Fibroblast of lung (primary cell): ENCODE measurements at places on chromosomes 2 and 18. TPM values are rescaled to one million over a fixed set of nuclear protein-coding genes. Genes with fewer than 3 reads are reported as not detected.
A peak's percentile ranks its signal among the peaks of the same experiment; 100 is the strongest.

DNA sequence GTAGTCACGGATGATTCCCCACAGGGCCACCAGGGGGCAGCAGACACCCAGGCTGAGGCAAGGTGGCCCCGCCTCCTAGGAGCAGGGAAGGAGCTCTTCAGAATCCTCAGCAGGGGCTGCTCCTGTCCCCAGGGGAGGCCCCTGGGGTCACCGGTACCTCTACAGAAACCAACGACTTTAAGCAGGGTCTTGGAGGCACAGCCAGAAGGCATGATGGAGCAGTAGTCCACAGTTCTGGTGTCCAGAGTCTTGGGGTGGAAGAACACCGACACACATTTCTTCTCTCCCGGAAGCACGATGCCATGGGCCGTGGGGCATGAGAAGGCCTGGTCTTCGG is 11.5 kb downstream of the CFAP65 start:
- H3K36me3 ChIP-seq, result no peaks in the 10 kb centered on the region
- peak; percentile 69 for DNase-seq
- no peak overlapping the region for H3K4me3 ChIP-seq
- peaks cover 9% of the 10 kb centered on the region for H3K27me3 ChIP-seq

DNA sequence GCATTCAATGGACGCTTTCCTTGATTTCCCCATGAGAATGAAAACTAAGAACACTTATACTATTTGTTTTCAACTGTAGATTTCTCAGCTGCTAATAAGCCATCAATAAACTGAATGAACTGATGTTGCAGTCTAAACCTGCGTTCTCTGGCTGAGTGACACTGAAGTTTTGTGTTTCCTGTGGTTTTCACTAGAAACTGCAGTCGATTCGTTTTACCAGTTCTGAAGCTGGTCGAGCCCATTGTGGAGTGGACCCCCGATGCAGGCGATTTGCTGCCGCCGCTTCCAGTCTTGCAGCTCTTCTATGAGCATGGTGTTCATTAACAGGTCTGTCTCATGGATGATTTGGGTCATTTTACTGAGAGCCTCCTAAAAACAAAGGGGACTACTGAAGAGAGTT is 50.6 kb upstream of the STAT1 start:
- H3K4me1 ChIP-seq, result no peaks in the 10 kb centered on the region
- DNase-seq, result no peak
- H3K27me3 ChIP-seq, result no peaks in the 10 kb centered on the region
- H3K27ac ChIP-seq, result no peak overlapping the region
- H3K36me3 ChIP-seq, result no peaks in the 10 kb centered on the region

GRCh38 chr2:120289221-120289906 is 36.7 kb downstream of the RALB start:
- DNase-seq, result no peak
- H3K36me3 ChIP-seq, result peaks cover 6% of the 10 kb centered on the region
- peaks cover 18% of the 10 kb centered on the region for H3K4me1 ChIP-seq
- H3K27ac ChIP-seq, result no peak overlapping the region

GRCh38 chr2:217335341-217335966 is 475.6 kb upstream of the TNP1 start:
- no peak overlapping the region for H3K27ac ChIP-seq
- DNase-seq, result no peak
- no peak overlapping the region for H3K4me3 ChIP-seq
- H3K4me1 ChIP-seq, result peaks cover 10% of the 10 kb centered on the region
- H3K36me3 ChIP-seq, result no peaks in the 10 kb centered on the region

- no peaks in the 10 kb centered on the region for H3K4me1 ChIP-seq
- no peaks in the 10 kb centered on the region for H3K36me3 ChIP-seq
- no peak for DNase-seq
- H3K4me3 ChIP-seq, result no peak overlapping the region
- H3K27ac ChIP-seq, result no peak overlapping the region
- peaks cover 2% of the 10 kb centered on the region for H3K27me3 ChIP-seq
Measured at GRCh38 chr2:11516984-11517648, 16.7 kb upstream of the GREB1 start.

The CTNNA2 gene
- total RNA-seq, result not detected in 2 replicates

DNA sequence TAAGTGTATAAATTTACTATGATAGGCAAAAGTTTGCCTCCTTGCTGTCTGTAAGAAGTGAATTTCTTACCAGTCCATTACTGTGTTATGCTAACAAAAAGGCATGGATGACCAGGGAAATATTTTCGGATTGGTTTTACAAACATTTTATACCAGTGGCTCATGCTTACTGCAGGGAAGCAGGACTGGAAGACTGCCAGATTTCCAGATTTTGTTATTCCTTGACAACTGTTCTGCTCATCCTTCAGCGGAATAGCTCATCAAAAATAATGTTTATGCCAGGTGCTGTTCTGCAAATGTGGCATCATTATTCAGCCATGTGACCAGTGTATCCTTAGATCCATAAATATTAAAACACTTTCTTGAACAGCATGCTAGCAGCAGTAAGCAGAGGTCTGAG is 40.4 kb upstream of the NETO1 start:
- H3K4me3 ChIP-seq, result no peak overlapping the region
- no peaks in the 10 kb centered on the region for H3K36me3 ChIP-seq
- no peaks in the 10 kb centered on the region for H3K27me3 ChIP-seq
- H3K4me1 ChIP-seq, result no peaks in the 10 kb centered on the region
- no peak for DNase-seq

The GPC1 gene
- 67.8 and 218 TPM in 2 replicates for total RNA-seq

The INPP4A gene
- 19.0 and 26.1 TPM in 2 replicates for total RNA-seq

The RNF144A gene
- 0.17 and 0.26 TPM in 2 replicates for total RNA-seq

The POTEJ gene
- not detected in 2 replicates for total RNA-seq

The TMEM182 gene
- total RNA-seq, result 2.8 and 3.9 TPM in 2 replicates

- H3K27me3 ChIP-seq, result no peaks in the 10 kb centered on the region
- H3K36me3 ChIP-seq, result no peaks in the 10 kb centered on the region
- H3K4me3 ChIP-seq, result no peak overlapping the region
Measured at GRCh38 chr2:64837925-64838641, 151.1 kb upstream of the SLC1A4 start.

DNA sequence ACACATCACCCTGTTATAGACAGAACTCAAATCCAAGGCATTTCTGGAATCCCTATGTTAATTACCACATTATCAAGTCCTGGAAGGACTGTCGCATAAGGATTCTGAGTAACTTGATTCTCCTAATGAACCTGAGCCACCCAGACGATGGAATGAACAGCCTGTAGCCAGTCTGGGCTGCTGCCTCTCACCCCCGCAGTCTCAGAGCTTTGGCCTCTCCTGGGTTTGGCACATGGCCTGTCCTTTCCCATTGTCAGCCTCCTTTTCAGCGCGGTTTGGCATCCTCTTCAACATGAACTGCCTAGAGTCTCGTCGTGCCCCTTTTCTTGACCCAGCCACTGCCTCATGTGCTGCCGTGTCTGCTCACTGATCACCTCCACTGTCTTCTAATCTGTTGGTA is 147.6 kb downstream of the SLC8A1 start:
- H3K4me3 ChIP-seq, result no peak overlapping the region
- H3K27me3 ChIP-seq, result no peaks in the 10 kb centered on the region
- H3K27ac ChIP-seq, result no peak overlapping the region
- no peaks in the 10 kb centered on the region for H3K4me1 ChIP-seq
- no peak for DNase-seq

- peak; percentile 69 for DNase-seq
- no peaks in the 10 kb centered on the region for H3K27me3 ChIP-seq
- peaks cover 38% of the 10 kb centered on the region for H3K4me1 ChIP-seq
- no peaks in the 10 kb centered on the region for H3K36me3 ChIP-seq
- H3K4me3 ChIP-seq, result no peak overlapping the region
Measured at GRCh38 chr2:203683932-203684556, 22.4 kb upstream of the CD28 start.

The DAW1 gene
- total RNA-seq, result not detected in 2 replicates

The ALS2 gene
- total RNA-seq, result 24.4 and 30.9 TPM in 2 replicates

The HJURP gene
- total RNA-seq, result 0.26 and 5.8 TPM in 2 replicates

The SLC19A3 gene
- 0.17 and 1.0 TPM in 2 replicates for total RNA-seq

The EVX2 gene
- total RNA-seq, result not detected in 2 replicates
